ENCODE measurements at places on chromosomes 5 and 9. TPM values are rescaled to one million over a fixed set of nuclear protein-coding genes. Genes with fewer than 3 reads are reported as not detected.

- peak; percentile 90 for DNase-seq
Measured at GRCh38 chr9:135085830-135086546, 1.5 kb upstream of the OLFM1 start.

GRCh38 chr5:42993516-42994245 is 46.4 kb downstream of the ANXA2R start:
- DNase-seq, result no peak

Gene OMD
- polyA plus RNA-seq, result 0.52 TPM

DNA sequence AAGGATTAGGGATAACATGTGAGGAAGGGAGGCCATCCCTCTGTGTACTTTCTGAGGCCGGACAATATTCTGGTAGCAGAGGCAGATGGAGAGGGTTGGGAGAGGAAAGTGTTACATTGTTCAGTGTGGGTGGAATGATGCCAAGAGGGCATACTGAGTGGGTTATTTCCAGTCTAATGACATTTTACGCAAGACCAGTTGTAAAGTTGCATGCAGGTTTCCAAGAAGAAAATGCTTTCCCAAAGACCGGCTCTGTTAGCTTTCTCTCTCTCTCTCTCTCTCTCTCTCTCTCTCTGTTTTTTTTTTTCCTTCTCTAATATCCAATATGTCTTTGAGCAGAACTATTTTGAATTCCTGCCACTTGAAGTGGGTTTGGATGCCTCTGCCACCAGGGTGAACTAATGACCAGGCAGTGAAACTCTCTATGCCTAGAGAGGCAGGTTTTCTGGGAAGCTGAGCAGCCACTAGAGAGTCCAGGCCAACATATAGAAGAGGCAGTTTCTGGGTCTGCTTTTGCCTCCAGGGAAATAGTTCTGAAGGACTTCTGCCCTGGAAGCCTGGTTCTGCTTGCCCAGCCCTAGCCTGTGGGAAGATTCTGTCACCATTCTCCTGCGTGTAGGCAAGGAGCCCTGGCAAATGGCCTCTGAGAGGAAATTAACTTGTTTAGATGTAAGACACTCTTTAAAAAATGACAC is 24.4 kb upstream of the ZNF366 start:
- DNase-seq, result peak; percentile 28

Gene CDHR2
- 8.0 TPM for polyA plus RNA-seq

- DNase-seq, result no peak
Measured at GRCh38 chr5:60024104-60024503, 130.6 kb upstream of the PDE4D start.

GRCh38 chr9:19660019-19660418 is 128.8 kb downstream of the SLC24A2 start:
- no peak for DNase-seq

Gene CACFD1
- 37.8 TPM for polyA plus RNA-seq

- DNase-seq, result peak; percentile 72
Measured at GRCh38 chr9:130689937-130690700, 3.5 kb upstream of the EXOSC2 start.

DNA sequence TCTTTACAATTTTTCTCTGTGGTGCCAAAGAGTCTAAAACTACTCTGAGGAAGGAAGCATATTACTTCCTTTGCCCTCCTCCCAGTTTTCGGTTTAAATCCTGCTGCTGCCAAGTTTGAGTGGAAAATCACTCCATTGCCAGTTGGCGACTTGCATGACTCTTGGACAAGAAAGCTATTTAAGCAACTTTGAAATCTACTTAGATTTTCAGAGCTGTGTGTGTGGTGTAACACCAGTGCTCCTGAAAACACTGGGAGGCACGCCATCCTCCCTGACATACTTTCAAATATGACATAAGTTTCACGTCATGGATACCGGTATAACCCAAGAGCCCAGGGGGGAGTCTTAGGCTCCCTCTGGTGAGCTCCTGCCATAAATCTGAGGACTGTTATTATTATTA is 83.5 kb upstream of the RIOK2 start:
- DNase-seq, result no peak

Gene USP20
- polyA plus RNA-seq, result 22.8 TPM

- no peak for DNase-seq
Measured at GRCh38 chr5:163917747-163918146, 412.3 kb downstream of the MAT2B start.

Gene C5orf52
- not detected for polyA plus RNA-seq

Measured in kidney (tissue), 22 donors.